ENCODE measurements at places on chromosomes 1 and 21. TPM values are rescaled to one million over a fixed set of nuclear protein-coding genes. Genes with fewer than 3 reads are reported as not detected.
A peak's percentile ranks its signal among the peaks of the same experiment; 100 is the strongest.

DNA sequence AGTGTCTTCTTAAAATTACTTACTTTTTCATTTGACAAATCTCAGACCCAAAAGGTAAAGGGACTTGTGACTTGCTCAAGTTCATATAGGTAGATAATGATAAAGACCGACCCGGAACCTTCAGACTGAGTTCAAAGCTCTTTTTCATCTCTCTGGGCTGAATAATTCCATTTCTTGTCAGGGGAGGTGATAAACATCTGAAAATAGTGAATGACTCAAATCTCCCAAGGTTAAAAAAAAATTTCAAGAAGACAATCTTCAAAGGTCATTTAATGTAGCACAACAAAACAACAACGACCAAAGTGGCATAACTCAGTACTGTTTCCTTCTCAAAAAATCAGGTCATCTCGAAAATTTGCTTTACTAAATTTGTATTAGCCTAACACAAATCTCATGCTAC lies 20.6 kb downstream of the LUZP1 start:
- H3K36me3 ChIP-seq: no peaks in the 10 kb centered on the region
- H3K4me1 ChIP-seq: no peaks in the 10 kb centered on the region
- no peak overlapping the region for H3K27ac ChIP-seq

C1orf115 gene
- 21.4 TPM for total RNA-seq

DNA sequence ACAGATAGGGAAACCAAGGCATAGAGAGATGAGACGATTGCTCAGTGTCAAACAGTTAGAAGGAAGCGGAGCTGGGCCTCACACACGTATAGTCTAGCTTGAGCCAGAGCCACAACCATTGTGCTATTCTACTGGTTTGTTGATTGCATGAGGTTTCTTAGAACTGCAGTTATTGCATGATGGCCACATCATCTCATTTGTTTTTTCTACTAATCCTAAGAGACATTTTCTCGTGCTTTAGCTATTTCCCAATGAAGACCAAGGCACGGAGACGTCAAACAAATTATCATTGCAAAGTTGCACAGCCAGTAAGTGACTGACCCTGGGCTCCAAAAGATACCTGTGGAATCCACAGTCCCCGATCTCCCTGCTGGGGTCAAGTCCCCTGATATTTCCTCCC lies 25.1 kb upstream of the ZNF362 start:
- no peak overlapping the region for H3K4me3 ChIP-seq
- DNase-seq: no peak
- no peak overlapping the region for H3K27ac ChIP-seq
- peaks cover 10% of the 10 kb centered on the region for H3K27me3 ChIP-seq
- no peaks in the 10 kb centered on the region for H3K36me3 ChIP-seq

- peak overlapping the region; percentile 84 for H3K4me3 ChIP-seq
- H3K4me1 ChIP-seq: peaks cover 28% of the 10 kb centered on the region
- DNase-seq: no peak
- H3K27ac ChIP-seq: peak overlapping the region; percentile 42
Observed at GRCh38 chr1:45490121-45490625, 790 bp downstream of the TESK2 start.

RBM11 gene
- total RNA-seq: 3.0 TPM

DNA sequence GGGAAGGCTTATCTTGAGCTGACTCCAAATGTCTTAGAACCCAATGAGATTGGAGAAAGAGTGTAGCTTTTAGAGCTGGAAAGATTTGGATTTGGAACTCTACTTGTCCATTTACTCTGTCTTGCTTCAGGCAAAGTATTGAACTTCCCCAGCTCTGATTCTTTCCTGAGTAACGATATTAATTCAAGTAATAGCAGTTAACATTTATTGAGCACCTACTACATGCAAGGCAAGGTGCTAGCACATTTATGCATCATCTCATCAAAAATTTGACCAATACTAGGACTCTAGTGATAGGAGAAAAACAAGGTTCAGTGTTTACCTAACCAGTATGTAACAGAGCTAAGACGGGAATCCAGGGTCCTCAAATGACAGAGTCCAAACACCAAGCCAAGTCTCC lies 2.5 kb upstream of the LRRN2 start:
- H3K4me3 ChIP-seq: no peak overlapping the region
- H3K36me3 ChIP-seq: no peaks in the 10 kb centered on the region
- H3K27ac ChIP-seq: no peak overlapping the region
- peaks cover 28% of the 10 kb centered on the region for H3K27me3 ChIP-seq
- no peak for DNase-seq
- peaks cover 14% of the 10 kb centered on the region for H3K4me1 ChIP-seq

ZNF593OS gene
- total RNA-seq: not detected

All from B cell (primary cell).